Activated naive CD4-positive, alpha-beta T cell (primary cell): ENCODE measurements at places on chromosomes 11 and 22.

GRCh38 chr11:122383186-122383585 lies 267.2 kb upstream of the BLID start:
- DNase-seq, result no peak

- DNase-seq, result no peak
These were observed 1308.3 kb downstream of the TBC1D22A start for GRCh38 chr22:48070760-48071159.

GRCh38 chr11:102914238-102915043 lies 39.7 kb upstream of the MMP12 start:
- no peak for DNase-seq

GRCh38 chr11:112537026-112537425 lies 276.4 kb upstream of the PLET1 start:
- no peak for DNase-seq

- no peak for DNase-seq
These were observed 151.7 kb downstream of the SWAP70 start for GRCh38 chr11:9815486-9816136.

DNA sequence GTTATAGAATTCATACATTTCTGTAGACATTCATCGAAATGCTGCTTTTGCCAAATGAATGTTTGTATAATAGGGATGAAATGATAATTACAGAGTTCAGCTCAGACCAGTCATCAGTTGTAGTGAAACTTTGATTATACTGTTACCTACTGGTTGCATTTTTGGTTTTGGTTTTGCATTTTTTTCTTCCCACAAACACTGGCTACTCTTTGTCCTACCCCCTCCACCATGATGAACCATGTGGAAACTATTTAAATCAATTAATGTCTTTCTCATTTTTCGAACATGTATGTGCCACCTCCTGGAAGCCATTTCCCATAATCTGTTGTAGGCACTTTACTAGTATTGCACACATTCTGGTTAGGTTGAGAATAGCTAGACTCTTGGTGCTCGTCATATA lies 75.3 kb upstream of the MTNR1B start:
- DNase-seq, result no peak

DNA sequence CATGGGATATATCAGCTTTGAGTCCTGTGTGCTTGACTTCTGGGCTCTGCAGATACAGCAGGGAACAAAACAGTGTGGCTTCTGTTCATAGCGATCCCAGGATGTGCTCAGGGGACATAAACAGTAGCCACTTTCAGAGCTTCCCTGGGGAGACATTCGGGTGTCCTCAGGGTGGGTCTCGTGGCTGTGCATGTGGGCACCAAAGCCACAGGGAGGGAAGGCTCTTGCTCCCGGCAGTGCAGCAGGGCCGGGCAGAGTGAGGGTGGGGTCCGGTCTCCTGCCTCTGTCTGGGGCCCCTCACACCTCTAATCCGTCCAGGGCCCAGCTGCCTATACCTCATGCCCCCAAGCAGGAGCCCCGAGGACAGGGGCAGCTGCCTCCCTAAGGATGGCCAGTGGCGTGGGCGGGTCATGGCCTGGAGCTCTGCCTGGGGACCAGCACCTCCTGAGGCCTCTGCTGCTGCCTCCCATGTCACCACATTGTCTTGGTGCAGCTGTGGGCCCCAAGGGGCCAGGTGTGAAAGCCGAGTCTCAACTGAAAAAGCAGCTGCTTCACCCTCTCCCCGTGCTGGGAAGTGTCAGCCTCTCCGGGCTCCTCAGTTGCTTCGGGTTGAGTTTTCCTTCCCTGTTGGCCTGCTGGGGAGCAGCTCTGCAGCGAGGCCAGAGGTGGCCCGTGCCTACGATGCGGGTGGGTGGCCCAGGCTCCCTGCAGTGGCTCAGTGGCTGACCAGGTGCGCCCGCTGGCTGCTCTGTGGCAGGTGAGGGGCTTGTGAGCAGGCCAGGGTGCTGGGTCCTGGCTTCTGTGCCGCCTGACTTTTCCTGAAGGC lies 3.8 kb downstream of the TPCN2 start:
- no peak for DNase-seq

DNA sequence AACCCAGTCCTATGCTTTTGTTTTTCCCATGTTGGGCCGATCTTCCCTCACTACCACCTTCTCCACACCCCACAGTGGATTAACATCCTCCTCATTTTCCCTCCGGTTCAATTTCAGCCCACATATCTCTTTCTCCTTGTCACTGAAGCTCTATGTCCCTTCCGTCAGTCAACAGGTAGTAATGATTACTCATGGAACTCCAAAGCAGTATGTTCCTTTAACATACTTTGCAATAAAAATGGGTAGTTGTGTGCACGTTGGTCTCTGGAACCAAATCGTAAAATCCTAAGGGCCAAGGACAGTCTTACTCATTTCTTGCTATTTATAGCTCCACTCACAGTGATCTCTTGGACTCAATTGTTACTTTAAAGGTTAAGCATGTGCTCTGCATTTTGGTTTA lies 20.2 kb downstream of the AMOTL1 start:
- DNase-seq, result no peak

GRCh38 chr22:27467711-27468110 lies 333.8 kb downstream of the MN1 start:
- no peak for DNase-seq

- no peak for DNase-seq
These were observed at the start of gene EMID1 for GRCh38 chr22:29205594-29206371. EMID1 (plus strand) TSS chr22:29205896; CDS start chr22:29206039, 143 bp downstream.
